Cardiac muscle cell (in vitro differentiated cells and primary cell): ENCODE measurements at places on chromosomes 13 and 19. TPM values are rescaled to one million over a fixed set of nuclear protein-coding genes. Genes with fewer than 3 reads are reported as not detected.

GRCh38 chr19:30877661-30878113, 471.5 kb downstream of the TSHZ3 start:
- H3K27ac ChIP-seq = no peak overlapping the region
- H3K4me3 ChIP-seq = no peak overlapping the region
- DNase-seq = no peak

DNA sequence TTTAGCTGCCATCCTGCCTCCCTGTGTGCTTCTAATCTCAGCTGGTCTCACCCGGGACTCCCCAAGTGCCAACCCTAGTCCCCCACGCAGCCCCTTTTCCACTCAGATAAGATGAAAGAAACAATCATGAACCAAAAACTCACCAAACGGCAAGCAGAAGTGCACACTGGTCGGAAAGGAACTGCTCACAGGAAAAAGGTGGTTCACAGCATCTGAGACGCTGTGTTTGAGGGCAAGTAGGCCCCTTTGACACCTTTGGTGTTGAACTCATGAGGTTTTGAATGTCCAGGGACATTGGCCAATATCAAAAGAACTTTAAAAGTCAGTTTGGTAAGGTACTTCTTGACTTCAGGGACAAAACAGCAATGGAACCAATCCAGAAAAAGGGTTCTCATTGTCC, 20.4 kb upstream of the ACOD1 start:
- no peaks in the 10 kb centered on the region for H3K36me3 ChIP-seq
- H3K27ac ChIP-seq = no peak overlapping the region
- no peak overlapping the region for H3K4me3 ChIP-seq
- H3K27me3 ChIP-seq = peaks cover 3% of the 10 kb centered on the region
- DNase-seq = no peak

DNA sequence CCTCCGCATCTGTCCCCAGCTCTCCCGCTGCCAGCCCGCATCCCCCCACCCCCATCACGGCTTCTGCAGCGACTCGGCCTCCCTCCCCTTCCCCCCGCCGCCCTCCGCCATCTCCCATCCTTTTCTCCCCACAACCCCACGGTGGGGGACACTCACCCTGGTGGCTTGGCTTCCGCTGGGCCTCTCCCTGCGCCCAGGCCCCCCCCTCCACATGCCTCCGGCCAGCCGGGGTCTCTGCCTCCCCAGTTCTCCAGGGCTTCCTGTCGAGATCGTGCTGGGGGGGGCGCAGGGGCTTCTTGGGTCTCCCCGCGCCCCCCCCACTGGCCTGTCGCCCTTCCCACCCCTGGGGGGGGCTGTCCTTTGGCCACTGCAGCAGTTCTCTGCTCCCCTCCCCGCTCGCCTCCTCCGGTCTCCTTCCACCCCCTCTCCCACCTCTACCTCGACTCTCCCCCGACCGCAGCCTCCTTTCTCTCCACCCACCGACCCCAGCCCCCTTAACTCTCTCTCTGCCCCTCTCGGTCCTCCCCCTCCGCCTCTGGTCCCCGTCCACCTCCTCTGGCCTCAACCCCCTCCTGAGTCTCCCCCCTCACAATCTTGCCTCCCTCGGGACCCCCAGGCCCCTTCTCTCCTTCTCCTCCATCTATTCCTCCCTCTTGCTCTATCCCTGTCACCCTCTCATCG, 17.1 kb downstream of the LRRC4B start:
- H3K27ac ChIP-seq = no peak overlapping the region
- H3K36me3 ChIP-seq = no peaks in the 10 kb centered on the region
- DNase-seq = no peak
- H3K4me1 ChIP-seq = peaks cover 17% of the 10 kb centered on the region
- peak overlapping the region; percentile 41 for H3K4me3 ChIP-seq

The BEST2 gene
- not detected in 2 replicates for total RNA-seq

The SIGLECL1 gene
- not detected in 2 replicates for total RNA-seq

DNA sequence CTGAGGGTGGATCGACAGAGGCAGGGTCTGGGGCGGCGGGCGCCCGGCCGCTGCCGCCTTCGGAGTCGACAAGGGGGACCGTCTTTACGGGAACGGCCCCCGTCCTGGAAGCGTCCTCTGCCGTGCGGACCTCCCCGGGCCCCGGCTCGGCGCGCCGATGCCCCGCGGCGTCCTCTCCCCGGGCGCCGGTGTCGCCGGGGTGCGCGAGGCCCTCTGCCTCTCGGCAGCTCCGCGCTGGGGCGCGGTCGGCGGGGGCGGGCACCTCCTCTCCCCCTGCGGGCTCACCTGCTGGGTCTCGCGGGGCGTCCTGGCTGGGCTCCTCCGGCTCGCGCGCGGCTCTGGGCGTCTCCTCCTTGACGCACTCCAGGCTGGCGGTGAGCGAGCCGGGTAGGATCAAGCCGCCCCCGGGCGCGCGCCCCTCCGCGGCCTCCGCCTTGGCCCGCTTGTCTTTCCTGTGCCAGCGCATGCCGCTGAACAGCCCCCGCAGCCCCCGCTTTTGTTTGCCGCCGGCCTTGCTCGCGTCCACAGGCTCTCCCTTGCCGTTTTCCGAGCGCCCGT, 1.5 kb downstream of the AMER2 start:
- H3K36me3 ChIP-seq = no peaks in the 10 kb centered on the region
- no peak overlapping the region for H3K27ac ChIP-seq
- H3K27me3 ChIP-seq = peaks cover 74% of the 10 kb centered on the region
- DNase-seq = peak; percentile 39
- peak overlapping the region; percentile 44 for H3K4me3 ChIP-seq
- H3K4me1 ChIP-seq = no peaks in the 10 kb centered on the region

The NLRP11 gene
- not detected in 2 replicates for total RNA-seq

DNA sequence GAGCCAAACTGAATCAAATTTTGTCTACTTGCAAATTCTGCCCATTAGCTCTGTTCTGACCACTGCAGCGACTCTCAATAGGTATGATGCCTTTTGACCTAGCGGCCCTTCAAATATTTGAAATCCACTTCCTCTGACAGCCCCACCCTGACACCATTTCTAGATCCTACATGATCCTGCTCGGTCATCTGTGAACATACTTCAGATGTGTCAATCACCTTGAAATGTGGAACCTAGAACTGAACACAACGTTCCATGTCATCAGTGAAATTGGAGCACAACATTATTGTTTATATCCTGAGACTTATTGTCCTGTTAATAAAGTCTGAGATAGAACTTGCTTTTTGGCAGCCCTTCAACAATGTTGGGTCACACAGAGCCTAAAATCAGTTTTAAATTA, 98.2 kb downstream of the UBL3 start:
- no peak overlapping the region for H3K4me3 ChIP-seq
- no peaks in the 10 kb centered on the region for H3K36me3 ChIP-seq
- no peak for DNase-seq
- H3K27me3 ChIP-seq = no peaks in the 10 kb centered on the region

GRCh38 chr19:7492142-7492541, 3.3 kb upstream of the PEX11G start:
- DNase-seq = no peak
- no peak overlapping the region for H3K4me3 ChIP-seq
- peaks cover 4% of the 10 kb centered on the region for H3K27me3 ChIP-seq
- H3K36me3 ChIP-seq = no peaks in the 10 kb centered on the region
- no peaks in the 10 kb centered on the region for H3K4me1 ChIP-seq

The PSG2 gene
- not detected in 2 replicates for total RNA-seq

DNA sequence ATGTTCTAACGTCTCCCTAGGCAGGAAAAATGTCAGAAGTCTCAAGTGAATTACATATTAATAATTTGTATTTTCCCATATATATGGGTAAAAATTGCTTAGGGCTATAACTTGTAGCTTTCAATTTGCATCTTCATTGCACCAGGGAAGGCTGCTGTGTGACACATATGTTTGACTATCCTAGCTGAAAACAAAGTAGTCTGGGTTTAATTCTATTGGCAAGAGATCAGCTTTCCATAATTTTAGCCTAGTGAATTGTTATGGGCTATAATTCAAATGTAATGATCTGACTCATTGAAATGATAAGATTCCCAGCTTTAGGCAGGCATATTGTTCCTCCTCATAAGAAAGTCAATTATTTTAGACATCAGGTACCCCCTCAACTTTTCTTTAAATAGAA, 553.1 kb downstream of the DCT start:
- no peaks in the 10 kb centered on the region for H3K27me3 ChIP-seq
- no peak for DNase-seq
- no peak overlapping the region for H3K27ac ChIP-seq
- H3K36me3 ChIP-seq = no peaks in the 10 kb centered on the region
- peaks cover 19% of the 10 kb centered on the region for H3K4me1 ChIP-seq

The EPSTI1 gene
- 8.3 and 11.8 TPM in 2 replicates for total RNA-seq

The VN1R2 gene
- not detected in 2 replicates for total RNA-seq

- no peaks in the 10 kb centered on the region for H3K36me3 ChIP-seq
- no peak overlapping the region for H3K4me3 ChIP-seq
- no peaks in the 10 kb centered on the region for H3K4me1 ChIP-seq
- DNase-seq = no peak
- no peak overlapping the region for H3K27ac ChIP-seq
Observed at GRCh38 chr13:109309625-109310363, 476.6 kb downstream of the IRS2 start.

The GFY gene
- 1.8 and 2.0 TPM in 2 replicates for total RNA-seq

The IL12RB1 gene
- total RNA-seq = not detected in 2 replicates

- H3K4me3 ChIP-seq = no peak overlapping the region
- DNase-seq = no peak
- H3K4me1 ChIP-seq = no peaks in the 10 kb centered on the region
- no peak overlapping the region for H3K27ac ChIP-seq
- H3K36me3 ChIP-seq = no peaks in the 10 kb centered on the region
Observed at GRCh38 chr19:41697198-41697855, 9.3 kb upstream of the CEACAM7 start.

The MTUS2 gene
- 37.3 and 96.9 TPM in 2 replicates for total RNA-seq

The DMKN gene
- total RNA-seq = 232 and 289 TPM in 2 replicates

DNA sequence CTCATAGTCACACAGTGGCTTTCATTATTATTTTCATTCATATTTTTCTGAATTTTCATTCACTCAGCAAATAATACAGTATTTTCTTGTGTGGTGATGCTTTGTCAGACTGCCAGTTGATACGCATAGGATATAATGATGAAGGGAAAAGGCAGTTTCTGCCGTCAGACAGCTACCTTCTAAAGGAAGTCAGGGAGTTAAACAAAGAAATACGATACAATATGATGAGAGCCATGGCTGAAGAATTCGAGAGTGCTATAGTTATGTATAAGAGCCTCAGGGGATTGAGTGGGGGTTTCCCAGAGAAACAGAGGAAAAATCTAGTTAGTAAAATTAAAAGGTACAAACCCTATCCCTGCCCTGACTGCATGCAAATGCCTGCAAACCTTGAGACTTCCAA, 479.1 kb downstream of the OLFM4 start:
- no peaks in the 10 kb centered on the region for H3K27me3 ChIP-seq
- DNase-seq = no peak
- no peak overlapping the region for H3K4me3 ChIP-seq

The GAS6 gene
- total RNA-seq = 109 and 112 TPM in 2 replicates
